GM10248 (cell line): ENCODE measurements at places on chromosomes 13 and 19.

GRCh38 chr13:33691980-33692379 is 126.0 kb upstream of the RFC3 start:
- no peak for DNase-seq

DNA sequence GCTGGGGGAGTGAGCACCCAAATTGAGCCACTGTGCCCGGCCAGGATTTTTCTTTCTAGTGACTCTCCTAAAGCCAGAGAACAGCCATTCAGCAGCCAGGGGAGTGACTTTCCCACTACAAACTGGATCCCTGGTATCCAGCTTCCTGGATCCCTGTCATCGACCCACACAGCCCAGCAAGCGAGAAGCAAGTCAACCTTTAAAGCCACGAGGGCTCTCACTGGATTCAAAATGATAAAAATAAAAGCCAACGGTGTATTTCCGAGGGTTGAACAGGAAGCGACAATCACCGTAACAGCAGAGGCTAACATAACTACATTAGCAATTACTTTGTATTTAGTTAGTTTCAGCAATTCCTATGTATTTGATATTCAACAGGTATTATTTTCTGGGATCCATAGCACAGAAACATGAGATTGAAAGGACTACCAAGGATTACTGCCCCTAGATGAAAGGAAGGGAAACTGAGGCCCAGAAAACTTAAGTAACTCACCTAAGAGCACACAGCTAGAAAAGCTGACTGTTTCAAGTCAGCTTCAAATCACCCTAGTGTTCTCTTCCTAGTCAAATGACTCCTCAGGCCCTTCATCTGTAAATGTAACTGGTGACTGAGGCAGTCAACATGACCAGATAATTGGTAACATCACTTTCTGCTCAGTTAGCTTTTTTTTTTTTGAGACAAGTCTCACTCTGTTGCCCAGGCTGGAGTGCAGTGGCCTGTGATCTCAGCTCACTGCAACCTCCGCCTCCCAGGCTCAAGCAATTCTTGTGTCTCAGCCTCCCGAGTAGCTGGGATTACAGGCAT is 2.7 kb downstream of the RFX1 start:
- DNase-seq, result peak; percentile 15

DNA sequence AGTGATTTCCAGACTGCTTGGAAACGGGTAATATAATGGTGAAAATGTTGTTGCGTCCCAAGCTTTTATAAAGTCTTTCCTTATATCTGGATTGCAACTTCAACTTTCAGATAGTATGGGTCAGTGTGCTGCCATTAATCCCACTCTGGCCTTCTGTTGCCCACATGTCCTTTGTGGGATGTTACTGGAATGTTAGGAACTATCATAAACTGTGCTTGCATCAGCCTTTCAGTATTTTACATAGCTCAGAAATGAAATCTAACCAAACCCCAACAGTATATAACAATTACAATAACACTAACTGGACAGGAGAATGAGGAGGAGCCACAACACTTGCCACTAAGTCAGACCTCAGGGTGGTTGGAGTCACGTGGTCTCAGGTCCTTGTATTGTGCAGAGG is 78.9 kb downstream of the LNX2 start:
- no peak for DNase-seq

GRCh38 chr19:46118136-46118535 is 6.4 kb downstream of the IGFL3 start:
- DNase-seq, result no peak

- no peak for DNase-seq
These were observed 41.7 kb downstream of the SPATA13 start for GRCh38 chr13:24202215-24202614.

DNA sequence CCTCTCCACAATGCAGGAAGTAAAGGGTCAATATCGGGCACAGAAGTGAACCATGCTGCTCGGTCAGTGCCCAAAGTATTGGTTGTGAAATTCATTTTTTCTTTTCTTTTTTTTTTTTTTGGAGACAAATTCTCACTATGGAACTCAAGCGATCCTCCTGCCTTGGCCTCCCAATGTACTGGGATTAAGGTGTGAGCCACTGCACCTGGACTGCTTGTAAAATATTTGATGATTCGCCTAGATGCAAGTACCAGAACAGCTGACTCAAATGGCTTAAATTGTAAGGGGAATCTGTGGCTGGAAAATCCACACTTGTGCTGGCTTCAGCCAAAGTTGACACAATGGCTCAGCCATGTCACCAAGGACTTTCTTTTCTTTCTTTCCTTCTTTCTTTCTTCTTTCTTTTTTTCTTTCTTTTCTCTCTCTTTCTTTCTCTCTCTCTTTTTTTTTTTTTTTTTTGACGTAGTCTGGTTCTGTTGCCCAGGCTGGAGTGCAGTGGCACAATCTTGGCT is 43.7 kb downstream of the NUMBL start:
- DNase-seq, result no peak

DNA sequence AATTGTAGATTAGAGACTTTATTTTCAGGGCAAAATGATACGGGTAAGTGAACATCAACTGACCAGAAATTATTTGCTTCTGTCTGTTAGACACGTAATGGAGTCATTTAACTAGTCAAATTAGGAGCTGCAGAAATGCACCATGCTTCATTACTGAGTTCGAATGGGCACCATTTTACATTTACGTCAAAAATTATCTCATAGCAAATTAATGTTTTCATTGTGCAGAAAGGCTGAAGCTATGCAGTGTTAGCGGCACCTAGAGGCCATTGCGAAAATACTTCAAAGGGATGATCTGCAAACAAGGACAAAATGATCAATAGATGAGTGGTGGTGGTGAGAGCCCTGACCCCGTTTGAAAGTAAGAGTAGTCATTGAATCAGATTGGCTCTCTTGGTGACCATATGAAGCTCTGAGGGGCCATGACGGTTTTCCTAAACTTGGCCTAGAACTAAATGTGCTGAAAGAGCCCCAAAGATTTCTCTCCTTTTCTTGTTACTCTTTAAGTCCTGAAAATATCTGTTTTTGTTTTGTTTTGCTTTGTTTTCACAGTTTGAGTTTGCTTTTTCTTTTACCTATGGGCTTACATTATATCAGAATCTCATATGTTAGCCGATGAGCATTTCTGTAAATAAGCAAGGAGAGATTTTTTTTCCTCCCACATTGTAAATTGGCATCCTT is 277.9 kb downstream of the ZNF536 start:
- DNase-seq, result peak; percentile 57

DNA sequence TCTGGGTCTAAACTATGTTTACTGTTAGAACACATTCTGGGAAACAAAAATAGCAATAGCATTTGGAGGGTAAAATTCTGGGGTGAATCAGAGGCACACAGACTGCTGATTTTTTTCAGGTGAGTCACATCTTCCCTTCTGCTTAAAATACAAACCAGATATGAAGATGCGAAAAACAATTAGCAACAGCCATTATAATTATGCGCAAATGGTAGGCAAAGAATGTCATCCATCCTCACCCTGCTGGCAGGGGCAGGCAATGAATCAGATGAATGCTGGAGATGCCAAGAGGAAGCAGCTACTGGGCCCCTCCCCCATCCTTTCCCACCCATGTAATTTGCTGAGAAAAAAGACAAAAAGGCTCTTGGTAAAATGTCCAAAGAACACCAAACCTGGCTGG is 282.9 kb downstream of the KLF5 start:
- no peak for DNase-seq

GRCh38 chr13:103302676-103303075 is 236.5 kb upstream of the SLC10A2 start:
- no peak for DNase-seq

- DNase-seq, result peak; percentile 42
These were observed 28.8 kb downstream of the EPN1 start for GRCh38 chr19:55703790-55704215.

- no peak for DNase-seq
These were observed 155.5 kb downstream of the FLT1 start for GRCh38 chr13:28339419-28339818.

GRCh38 chr19:21626924-21627697 is 121.7 kb downstream of the ZNF429 start:
- DNase-seq, result no peak

DNA sequence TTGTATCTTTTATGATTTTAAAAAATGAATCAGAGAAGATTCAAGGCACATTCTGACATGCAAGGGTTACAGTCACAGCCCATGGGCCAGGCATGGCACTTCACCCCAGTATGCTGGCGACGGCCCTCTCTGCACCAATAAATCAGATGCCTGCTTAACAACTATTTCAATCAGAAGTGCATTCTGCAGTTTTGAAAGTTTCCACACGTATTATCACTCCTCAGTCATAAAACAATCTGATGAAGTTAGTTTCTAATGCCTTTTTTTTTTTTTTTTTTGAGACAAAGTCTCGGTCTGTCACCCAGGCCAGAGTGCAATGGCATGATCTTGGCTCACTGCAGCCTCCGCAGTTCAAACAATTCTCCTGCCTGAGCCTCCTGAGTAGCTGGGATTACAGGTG is 28.3 kb upstream of the FFAR2 start:
- DNase-seq, result no peak

DNA sequence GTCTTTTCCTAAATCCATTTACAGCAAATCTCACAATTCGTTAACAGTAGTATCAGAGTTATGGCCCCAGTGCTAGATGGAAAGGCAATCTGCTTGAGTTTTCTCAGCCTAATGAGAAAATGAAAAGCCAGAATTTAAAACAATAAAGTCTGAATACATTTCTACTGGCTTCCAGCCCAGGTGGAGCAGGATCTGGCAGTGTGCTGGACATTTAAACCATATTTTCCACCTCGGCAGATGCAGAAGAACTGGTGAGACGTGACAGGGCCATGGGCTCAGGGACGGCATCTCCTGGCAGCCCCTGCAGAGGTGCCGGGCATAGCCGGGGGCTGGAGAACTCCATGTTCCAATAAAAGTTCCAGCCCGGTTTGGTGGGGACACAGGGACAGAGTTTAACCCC is 7.1 kb downstream of the SMIM7 start:
- no peak for DNase-seq

GRCh38 chr13:66483712-66484111 is 746.4 kb downstream of the PCDH9 start:
- DNase-seq, result no peak

DNA sequence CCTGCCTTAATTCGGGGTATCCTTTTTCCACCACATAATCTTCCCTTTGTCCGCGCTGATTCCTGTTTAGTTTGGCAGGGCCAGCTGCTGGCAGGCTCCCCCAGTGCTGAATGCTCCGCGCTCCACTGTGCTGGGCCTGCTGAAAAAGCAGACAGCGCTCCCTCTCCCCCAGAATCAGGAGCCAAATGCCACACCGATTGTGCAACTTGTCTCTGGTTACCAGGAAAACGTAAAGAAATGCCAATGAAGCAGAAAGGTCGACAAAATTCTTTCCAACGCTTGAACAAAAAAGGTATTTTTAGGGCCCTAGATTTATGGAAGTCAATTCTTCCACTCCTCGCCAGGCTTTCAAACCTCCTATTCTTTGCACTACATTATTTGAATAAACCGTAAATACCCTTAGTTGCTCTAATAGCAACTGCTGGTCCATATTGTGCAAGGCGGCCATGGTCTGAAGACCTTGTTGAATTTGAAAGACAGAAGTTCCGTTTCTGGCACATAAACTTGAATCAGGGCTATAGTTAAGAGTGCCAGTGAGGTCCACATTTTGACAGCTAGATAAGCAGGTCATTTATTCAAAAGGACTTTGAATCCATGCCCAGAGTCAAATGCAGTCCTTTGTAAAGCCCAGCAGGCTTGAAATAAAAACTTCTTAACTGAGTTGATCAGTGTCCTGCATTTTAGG is 206.7 kb upstream of the RFC3 start:
- no peak for DNase-seq

GRCh38 chr19:38737921-38738737 is 6.1 kb downstream of the CAPN12 start:
- DNase-seq, result no peak

DNA sequence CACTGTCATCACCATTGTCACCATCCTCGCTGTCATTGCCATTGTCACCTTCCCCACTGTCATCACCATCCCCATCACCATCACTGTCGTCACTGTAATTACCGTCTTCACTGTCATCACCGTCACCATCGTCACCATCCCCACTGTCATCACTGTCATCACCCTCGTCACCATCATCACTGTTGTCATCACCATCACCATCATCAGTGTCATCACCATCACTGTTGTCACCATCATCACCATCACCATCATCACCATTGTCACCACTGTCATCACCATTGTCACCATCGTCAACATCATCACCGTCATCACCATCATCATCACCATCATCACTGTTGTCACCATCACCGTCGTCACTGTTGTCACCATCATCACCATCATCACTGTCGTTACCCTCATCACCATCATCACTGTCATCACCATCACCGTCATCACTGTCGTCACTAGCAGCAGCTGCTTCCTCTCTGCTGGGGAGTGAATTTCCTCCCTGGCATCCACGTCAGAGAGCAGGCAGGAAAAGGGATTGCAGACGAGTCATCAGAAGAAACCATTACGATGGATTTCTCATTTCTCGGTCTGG is 27.3 kb downstream of the TMEM255B start:
- no peak for DNase-seq

DNA sequence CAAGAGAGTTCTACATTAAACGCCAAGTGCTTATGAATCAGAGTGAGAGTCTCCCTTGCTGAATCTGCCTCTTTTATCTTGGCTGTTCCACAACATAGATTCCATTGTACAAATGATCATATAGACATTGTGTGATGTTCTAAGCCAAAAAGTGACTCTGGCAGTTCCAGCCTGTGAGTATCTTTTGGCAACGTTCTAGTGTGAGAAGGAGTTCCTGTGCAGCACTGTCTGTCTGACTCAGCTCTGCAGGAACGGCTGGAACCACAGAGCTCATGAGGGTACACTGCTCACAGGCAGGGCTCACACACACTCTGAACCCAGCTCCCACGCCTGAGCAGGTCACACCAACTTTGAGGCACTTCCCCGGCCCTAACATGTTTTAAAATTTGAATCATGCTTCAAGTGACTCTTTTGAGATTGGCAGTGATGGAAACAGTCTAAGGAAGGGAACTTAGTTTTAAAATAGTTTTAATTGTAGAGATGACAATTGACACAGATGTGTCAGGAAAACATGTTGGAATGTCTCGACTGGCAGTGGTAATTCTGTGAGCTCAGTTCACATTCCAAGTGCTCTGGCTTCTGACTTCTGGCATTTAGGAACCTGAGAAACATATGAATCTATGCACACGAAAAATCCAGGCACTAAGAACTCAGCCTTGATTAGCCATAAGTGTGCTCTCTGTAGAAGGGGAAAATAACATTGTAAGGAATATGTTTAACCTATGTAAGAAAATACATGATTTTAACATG is 272.0 kb downstream of the UQCRFS1 start:
- no peak for DNase-seq

GRCh38 chr13:24207841-24208667 is 47.5 kb downstream of the SPATA13 start:
- DNase-seq, result no peak
